GM23248 (cell line): ENCODE measurements at places on chromosomes 2 and 18.

- peak; percentile 46 for DNase-seq
Measured at GRCh38 chr2:102703748-102704147, 58.1 kb upstream of the TMEM182 start.

DNA sequence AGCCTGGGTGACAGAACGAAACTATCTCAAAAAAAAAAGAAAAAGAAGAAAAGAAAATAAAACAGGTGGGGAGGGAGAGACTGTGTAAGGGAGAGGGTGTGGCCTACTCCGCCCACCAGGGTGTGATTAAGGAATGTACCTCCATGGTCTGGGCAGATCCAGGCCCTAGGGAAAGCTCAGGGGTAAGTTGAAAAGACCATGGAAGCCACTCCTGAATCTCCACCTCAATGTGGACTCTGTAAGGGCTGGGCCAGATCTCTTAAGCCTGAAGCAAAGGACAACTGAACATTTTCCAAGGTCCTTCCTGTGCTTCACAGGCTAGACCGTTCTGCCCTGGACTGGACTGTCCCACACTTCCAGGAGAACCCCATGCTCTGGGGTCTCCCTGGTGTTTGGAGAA is 9.7 kb upstream of the ATG16L1 start:
- no peak for DNase-seq

DNA sequence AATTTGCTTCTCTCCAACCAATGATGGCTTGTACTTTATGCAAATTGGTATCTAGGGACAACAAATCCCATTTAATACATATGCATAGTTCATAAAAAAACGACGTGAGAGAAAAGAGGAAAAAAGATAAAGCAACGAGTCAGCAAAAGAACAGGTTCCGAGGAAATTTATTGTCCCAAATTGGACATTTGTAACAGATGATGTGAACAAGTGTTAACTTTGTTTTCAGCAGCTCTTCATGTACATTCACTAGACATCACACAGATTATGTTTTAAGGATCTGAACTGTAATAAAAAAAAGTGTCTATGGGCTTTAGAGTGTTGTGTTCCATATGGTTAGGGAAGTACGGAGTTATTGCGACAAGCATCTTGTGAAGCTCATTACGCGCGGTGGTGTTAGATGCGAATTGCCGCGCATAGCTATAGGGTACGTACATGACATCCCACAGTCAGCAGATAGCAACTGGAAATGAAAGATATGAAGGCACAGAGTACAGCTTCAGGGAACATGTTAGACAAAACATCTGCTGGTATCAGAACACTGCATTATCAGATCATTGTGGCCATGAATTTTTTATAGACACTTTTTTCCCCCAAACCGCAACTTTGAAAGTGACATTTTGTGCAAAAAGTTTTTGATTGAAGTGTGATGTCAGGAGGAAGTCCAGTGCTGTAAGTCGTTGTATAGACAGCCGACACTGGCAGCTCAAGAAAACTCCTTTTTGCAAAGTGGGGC is 1073.1 kb upstream of the FANCL start:
- DNase-seq: no peak

DNA sequence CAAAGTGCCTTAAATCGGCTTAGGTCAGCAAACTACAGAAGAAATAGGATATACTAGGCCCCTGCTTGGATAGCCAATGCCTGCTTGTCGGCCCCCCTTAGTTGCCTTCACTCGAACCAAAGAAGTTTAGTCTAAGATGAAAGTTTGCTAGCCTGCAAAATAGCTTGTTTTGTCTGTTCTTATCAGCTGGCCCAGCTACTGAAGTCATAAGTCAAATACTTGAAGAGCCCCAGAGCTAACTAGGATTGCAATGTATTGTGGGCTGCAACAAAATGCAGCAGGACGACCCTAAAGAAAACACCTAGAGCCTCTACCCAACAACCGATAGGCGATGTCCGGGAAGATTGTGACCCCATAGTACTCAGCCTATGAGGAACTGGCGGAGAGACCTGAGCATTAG is 183.5 kb upstream of the HS6ST1 start:
- no peak for DNase-seq

DNA sequence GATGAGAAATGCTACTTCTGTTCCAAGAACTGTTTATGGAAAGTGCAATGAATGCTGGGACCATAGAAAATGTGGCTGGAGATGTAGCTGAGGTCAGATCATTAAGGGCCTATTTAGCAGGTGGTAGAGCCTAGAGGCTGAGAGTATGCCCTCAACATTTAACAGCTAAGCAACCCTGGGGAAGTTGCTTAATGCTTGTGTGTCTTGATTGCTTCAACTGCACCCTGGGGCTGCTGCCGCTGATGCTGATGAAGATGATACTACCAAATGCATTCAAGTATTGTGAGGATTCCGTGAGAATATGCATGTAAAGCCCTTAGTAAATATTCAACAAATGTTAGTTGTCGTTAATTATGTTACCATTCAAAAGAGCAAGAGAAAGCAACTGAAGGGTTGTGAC is 273.2 kb downstream of the BCL11A start:
- DNase-seq: no peak

DNA sequence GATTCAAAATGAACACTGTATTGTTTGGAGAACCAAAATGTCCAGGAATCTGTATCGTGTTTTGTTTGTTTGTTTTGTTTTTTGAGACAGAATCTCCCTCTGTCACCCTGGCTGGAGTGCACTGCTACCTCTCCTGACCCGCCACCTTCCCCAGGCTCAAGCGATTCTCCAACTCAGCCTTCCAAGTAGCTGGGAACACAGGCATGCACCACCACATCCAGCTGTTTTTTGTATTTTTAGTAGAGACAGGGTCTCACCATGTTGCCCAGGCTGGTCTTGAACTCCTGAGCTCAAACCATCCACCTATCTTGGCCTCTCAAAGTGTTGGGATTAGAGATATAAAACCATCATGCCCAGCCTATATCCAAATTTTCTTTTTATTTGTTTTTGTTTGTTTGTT is 74.6 kb downstream of the KYNU start:
- DNase-seq: no peak

- DNase-seq: no peak
Measured at GRCh38 chr2:48940606-48941005, 185.1 kb upstream of the LHCGR start.

DNA sequence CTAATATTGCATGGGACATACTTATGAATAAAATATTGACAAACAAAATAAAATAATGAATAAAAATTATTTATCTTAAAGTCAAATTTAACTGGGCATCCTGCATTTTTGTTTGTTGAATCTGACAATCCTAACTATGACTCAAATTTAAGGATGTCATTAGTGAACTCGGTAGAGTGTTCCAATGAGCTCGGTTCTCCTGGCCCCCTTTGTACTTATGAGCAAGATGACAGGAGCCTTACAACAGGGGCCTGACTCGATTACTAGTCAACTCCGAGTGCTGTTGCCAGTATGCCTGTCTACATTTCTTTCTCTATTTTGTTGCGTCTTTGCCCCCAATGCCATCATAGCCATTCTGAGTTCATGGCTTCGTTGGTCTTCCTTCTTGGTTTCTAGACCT is 40.3 kb downstream of the HRH4 start:
- DNase-seq: peak; percentile 64

- peak; percentile 75 for DNase-seq
Measured at GRCh38 chr2:8103085-8103708, 578.7 kb upstream of the ID2 start.

DNA sequence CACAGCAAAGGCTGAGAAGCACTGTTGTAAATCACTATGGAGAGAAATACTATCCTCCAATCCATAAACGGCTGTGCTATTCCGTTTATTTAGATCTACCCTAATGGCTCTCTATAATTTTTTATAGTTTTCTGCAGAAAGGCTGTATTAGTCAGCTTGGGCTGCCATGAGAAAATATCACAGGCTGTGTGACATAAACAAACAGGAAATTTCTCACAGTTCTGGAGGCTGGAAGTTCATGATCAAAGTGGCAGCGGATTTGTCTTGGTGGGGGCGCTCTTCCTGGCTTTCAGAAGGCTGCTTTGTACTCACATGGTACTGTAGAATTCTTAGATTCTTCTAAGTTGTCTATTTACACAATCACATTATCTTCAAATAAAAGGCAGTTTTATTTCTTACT is 44.1 kb downstream of the C1D start:
- no peak for DNase-seq

- DNase-seq: no peak
Measured at GRCh38 chr2:106570316-106570715, 83.2 kb downstream of the CD8B2 start.

DNA sequence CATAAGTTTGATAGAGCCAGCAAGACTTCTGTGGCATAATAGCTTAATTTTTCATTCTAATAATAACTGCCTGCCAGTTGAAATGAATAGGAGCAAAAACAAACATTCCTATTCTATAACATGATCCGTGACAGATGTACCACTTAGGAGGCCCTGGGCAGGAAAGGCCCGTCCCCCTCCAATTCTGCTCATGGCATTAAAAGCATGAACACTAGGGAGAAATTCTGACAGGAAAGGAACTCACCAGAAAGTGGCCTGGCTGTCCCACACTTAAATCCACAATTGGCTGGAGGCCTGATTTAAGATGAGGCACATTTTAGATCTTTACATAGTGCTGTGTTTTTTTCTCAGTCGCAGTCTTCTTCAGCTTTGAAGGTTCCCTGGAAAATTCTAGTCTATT is 261.9 kb upstream of the ETAA1 start:
- DNase-seq: no peak

DNA sequence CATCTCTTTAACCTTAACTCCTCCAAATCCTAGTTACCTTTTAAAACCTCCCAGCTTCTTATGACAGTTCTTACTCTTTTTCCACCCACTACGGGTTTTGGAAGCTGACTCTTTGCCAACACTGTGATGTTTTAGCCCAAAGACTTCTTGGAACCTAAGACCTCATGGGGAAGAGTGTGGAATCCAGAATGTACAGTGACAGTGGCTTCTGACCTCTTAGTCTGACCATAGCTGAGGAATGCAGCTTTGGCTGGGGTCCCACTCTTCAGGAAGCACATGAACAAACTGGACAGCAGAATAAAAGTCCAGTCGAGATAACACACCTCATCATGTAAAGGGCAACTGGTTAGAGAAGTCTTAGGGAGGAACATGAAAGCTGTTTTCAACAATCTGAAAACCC is 161.1 kb upstream of the PKDCC start:
- no peak for DNase-seq

DNA sequence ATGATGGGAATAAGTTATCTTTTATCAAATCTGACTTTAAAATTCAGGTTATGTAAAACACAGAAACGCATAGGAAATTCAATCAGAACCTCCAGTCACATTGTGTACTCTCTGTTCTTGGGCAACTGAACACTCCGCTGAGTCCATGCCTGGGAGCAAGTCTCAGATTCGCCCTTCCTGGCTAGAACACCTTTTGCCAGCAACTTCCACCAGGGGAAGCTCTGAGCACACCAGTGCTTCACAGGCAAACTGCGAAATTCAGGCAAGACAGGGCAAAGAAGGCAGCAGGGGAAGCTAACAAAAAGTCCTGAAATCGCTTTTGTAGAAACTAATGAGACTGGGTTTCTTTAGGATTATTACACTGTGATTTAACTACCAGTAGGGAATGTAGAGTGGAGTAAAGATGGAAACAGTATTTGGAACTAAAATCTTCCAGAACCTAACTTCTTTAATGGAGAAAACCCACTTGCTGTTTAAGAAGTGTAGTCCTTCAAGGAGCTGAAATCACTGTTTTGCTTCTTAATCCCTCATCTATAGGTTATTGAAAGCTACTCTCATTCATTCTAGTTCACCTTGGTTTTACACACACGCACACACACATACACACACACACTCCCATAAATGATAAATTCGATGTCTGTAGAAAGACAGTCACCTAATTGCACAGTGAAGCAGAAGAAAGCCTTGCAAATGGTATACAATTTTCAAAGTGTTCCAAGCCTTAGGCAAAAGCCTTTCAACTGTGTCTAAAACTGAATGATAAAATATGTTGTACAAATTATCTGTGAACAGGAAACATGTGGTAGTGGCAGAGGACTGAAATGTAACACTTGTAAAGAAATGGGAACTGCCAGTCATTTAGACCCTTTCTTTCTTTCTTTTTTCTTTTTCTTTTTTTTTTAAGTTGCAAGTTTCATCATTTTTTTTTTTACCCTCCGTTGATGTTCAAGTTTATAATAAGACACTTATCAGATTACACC is 214.5 kb downstream of the TMEM182 start:
- peak; percentile 29 for DNase-seq

- DNase-seq: no peak
Measured at GRCh38 chr2:241087420-241088268, 14.4 kb downstream of the MTERF4 start.

GRCh38 chr2:234821946-234822475 is 129.8 kb upstream of the SH3BP4 start:
- peak; percentile 32 for DNase-seq

- DNase-seq: no peak
Measured at GRCh38 chr2:51649366-51649765, 617.4 kb upstream of the NRXN1 start.

DNA sequence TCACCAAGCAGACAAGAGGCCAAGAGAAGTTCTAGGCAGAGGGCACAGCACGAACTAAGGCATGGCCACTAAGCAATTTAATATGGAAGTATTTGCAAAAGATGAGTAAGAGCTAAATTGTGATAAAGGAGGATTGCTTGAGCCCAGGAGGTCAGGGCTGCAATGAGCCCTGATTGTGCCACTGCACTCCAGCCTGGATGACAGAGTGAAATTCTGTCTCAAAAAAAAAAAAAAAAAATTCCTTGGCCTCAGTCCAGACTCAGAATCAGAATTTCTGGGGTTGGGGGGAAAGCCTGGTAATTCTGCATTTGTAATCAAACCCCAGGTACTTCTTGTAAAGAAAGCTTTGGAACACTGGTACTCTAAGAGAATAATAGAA is 46.8 kb upstream of the RTN4 start:
- DNase-seq: no peak

DNA sequence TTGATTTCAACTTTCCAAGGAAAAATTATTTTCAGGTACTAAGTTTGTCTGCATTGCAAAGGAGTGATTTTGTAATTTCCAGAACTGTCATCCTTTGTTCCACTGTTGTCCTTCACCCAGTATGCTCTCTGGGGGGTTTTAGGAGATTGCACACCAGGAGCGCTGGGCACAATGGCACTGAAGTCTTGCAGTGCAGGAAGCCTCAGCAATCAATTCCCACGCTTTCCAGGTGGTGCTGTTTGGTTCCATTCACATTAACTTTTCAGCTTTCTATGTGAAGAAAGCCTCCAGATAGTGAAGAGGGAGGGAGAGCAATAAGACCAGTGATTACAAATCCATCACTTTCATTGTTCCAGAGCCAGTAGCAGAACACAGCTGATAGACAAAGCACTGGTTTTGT is 344.0 kb upstream of the VWC2L start:
- no peak for DNase-seq

GRCh38 chr18:78605255-78605654 is 374.4 kb upstream of the SALL3 start:
- no peak for DNase-seq

DNA sequence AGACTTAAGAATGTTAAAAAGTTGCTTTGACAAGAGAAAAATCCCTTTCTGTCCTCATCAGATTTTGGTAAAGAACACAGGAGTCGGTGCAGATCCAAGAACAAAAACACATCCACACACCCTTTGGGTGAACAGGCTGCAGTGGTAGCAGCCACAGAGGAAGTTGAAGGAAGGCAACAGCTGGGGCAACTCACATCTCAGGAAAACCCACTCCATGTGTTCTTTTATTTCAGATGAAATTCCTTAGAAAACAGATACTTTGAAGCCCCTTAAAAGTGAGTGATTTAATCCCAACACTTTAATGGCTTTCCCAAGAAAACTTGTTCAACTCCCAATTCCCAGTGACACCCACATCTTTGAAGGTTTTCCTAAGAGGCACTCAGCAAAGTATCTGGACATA is 271.3 kb downstream of the ICOS start:
- DNase-seq: no peak

- DNase-seq: peak; percentile 84
Measured at GRCh38 chr2:186841940-186842339, 7.0 kb downstream of the ZSWIM2 start.
